ENCODE measurements at places on chromosomes 3 and 15.

GRCh38 chr3:156360083-156360482, 194.8 kb downstream of the SSR3 start:
- no peak for DNase-seq

DNA sequence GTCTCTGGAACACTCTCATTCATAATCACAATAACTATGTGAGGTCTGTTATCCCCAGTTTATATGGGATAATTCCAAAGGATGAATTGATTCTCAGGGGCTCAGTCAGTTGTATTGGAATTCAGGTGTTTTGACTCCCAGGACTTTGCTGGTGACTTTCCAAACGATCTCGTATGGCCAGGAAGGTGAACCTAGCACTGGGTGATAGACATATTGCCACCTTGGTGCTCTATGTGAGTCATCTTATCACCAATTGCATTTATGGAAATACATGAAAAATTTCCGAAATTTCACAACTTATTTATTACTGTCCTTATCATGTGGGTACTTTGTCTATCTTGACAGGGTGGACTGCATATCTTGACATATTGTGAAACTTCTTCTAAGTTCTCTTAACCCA, 287.3 kb downstream of the WDR72 start:
- no peak for DNase-seq

DNA sequence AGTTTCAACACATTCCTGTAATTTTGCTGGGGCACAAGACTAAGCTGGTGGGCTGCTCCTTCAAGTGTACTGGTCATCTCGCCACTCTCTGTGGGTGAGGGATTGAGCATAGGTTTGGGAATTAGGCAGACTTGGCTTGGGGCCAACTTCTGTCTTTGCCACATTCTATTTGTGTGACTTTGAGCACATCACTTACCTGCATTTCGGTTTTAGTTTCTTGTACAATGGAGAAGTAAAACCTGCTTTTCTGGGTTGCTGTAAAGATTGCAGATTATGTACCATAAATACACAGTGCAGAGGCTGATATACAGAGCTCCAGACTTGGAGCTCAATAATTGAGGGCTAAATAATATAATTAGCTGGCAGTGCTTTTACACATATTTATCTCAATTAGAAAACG, 162.1 kb downstream of the C3orf38 start:
- no peak for DNase-seq

DNA sequence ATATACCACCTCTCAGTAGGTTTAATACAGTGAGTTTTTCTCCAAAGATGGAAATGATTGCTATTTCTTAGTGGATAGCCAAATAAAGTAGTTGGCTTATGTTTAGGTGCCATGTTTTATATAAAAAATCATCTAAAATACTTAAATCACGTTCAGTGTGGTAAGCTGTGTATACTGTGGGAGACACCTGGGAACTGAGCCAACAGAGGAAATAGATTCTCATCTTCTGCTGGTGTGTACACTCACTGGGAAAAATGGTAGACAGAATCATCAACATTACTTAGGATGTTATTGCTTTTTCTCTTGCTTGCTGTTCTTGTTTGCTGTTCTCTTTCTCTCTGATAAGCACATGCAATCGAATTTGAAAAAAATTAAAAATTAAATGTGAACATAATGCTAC, 112.6 kb upstream of the MB21D2 start:
- DNase-seq: no peak

DNA sequence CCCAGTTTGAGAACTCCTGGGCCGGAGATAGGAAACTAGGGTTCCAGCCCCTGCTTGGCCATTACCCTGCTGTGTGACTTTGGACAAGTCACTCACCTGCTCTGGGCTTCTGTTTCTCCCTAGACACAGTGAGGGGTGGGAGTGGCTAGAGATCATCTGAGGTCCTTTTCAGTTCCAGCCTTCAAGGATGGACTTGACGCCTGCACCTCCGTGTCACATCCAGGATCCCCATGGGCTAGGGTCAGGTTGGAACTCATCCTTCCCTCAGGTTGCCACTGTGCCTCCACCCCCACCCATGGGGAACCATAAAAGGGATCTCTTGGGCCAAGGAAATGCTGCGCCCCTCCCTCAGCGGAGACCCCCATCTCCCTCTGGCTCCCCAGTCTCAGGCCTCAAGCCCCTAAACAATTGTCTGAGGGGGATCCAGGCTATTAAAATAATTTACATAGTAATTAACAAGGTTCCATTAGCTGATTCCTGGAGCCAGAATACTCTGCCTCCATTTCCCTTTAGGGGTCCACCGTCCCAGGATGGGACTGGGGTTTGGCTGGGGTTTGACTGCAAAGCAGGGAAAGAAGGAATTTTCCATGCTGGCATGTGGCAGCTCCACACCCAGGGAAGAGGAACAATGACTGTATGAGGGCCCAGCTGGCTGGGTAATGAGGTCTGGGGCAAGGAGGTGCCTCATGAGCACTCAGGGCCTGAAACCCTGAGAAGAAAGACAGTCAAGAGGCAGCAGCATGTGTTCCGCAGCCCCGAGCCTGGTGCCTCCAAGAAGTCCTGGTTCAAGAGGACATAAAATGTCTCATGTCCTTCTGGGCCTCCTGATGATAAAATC, 177.7 kb downstream of the SMAD6 start:
- no peak for DNase-seq

DNA sequence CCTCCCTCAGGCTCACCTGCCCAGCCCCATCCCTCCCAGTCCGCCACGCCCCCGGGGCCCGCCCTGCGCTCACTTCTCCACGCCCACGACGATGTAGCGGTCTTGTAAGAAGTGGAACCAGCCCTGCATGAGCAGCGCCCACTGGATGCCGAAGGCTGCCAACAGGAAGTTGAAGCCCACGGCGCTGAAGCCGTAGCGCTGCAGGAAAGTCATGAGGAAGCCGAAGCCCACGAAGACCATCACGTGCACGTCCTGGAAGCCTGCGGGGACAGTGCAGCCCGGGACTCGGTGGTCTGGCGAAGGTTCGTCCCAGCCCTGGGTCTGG, 9.7 kb downstream of the RHCG start:
- no peak for DNase-seq

GRCh38 chr3:193735850-193736249, 142.8 kb downstream of the OPA1 start:
- no peak for DNase-seq

GRCh38 chr15:45641999-45642932, 7.4 kb downstream of the SQOR start:
- DNase-seq: peak; percentile 79

DNA sequence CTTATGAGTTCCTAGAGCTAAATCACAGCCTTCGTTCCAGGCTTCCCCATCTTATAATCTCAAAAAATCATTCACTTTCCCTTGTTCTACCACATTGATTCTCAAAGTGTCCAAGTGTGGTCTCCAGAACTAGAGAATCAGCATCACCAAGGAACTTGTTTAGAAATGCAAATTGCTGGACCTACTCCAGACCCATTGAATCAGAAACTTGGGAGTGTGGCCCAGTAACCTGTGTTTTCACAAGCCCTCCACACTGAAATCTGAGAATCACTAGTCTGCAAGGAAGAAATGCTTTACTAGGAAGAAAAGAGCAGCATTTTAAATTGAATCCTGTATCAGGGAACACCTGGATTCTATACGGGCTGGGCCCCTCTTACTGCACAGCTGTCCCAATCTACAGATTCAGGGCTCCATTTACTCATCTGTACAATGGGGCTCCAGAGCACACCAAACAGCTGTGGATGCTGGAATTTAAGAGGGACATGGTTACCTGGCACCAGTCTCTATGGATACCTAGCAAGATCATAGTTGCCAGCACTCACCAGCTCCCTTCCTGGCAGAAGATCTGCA, 3.9 kb downstream of the MEGF11 start:
- DNase-seq: no peak

All from fibroblast of the conjunctiva (primary cell).